ENCODE measurements at places on chromosomes 13 and 19. TPM values are rescaled to one million over a fixed set of nuclear protein-coding genes. Genes with fewer than 3 reads are reported as not detected.

DNA sequence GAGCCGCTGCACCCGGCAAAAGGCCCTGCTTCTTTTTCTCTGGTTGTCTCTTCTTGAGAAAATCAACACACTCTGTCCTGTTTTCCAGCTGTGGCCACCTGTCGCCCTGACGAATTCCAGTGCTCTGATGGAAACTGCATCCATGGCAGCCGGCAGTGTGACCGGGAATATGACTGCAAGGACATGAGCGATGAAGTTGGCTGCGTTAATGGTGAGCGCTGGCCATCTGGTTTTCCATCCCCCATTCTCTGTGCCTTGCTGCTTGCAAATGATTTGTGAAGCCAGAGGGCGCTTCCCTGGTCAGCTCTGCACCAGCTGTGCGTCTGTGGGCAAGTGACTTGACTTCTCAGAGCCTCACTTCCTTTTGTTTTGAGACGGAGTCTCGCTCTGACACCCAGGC is 17.2 kb downstream of the LDLR start:
- no peak for DNase-seq

- DNase-seq: peak; percentile 72
Measured at GRCh38 chr19:18762125-18763023, 28.7 kb downstream of the COMP start.

- no peak for DNase-seq
Measured at GRCh38 chr19:1084024-1084868, 10.9 kb downstream of the POLR2E start.

DNA sequence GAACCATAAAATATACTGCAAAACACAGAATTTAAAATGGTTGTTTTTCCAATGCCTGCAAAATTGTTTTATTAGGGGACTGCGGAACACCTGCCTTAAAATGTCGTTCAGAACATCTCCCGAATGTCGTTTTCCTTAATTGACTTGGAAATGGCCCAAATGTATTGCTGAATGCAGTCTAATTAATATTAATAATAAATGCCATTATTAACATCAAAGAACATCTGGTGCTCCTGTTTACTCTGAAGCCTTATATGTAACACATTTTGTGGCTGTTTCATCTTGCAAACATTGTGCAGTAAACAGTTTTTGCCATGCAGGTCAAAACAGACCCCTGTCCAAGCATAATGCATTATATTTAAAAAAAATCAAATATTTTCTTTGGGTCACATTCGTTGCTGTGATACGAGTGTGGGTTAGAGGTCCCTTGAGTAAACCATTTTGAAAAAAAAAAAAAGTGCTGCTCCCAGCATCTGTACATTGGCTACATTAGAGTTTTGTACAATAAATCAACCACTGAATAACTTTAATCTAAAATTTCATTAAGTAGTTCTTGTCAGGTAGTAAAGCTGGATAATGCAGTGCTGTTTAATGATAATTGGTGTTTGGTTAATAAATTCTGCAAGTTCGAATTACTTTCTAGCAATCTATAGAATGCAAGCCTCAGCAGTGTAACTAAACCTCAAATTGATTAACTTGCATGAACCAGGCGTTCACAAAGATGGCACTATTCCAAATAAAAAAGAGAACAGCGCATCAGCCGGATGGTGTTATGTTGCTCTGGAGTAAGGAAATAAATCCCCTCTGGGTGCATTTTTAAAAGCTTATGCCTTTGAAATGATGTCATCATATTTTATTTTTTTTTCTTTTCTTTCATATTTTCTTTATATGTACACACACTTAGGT is 140.2 kb downstream of the ZNF536 start:
- DNase-seq: no peak

- no peak for DNase-seq
Measured at GRCh38 chr13:32515246-32515645, 23.3 kb downstream of the N4BP2L2 start.

DNA sequence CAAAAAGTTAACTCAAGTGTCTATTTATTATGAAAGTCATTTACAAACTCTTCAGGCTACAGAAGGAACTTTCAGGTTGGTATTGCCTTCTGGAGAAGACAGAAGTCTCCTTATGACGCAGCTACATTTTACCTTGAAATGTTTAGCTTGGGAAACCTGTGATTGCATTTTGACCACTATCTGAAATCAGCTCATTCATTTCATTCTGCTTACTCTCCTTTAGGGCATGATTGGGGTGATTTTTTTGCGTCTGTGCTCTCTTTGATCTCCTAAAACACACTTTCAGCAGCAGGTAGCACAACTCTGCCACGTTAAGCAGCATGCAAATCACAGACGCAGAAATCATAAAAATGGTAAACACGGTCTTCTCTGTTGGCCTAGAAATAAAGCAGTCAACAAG is 9.6 kb downstream of the GJB6 start:
- no peak for DNase-seq

- DNase-seq: no peak
Measured at GRCh38 chr13:111278258-111278657, 42.2 kb upstream of the TEX29 start.

DNA sequence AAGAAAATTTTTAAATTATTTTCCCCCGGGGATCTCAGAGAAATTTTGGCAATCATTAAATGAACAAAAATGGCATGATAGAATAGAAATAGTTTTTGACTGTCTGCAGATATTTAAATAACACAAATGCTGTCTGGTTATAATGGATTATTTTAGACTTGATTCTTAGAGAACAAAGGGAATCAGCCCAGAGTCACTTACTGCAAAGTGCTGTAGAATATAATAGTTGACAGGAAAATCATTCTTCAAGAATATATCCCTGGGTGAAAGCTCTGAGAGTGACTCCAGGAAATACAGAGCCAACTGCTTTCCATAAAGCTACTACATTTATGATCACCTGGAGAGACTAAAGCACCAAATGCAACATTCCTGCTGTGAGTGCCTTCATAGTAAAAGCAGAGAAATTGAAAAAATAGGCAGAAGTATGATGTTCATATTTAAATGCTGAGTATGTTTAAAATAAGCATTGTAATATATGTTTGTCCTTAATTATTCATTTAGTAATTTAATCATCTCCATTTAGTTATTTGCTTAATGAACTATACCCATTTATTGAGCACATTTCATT is 1765.8 kb downstream of the SLITRK1 start:
- no peak for DNase-seq

DNA sequence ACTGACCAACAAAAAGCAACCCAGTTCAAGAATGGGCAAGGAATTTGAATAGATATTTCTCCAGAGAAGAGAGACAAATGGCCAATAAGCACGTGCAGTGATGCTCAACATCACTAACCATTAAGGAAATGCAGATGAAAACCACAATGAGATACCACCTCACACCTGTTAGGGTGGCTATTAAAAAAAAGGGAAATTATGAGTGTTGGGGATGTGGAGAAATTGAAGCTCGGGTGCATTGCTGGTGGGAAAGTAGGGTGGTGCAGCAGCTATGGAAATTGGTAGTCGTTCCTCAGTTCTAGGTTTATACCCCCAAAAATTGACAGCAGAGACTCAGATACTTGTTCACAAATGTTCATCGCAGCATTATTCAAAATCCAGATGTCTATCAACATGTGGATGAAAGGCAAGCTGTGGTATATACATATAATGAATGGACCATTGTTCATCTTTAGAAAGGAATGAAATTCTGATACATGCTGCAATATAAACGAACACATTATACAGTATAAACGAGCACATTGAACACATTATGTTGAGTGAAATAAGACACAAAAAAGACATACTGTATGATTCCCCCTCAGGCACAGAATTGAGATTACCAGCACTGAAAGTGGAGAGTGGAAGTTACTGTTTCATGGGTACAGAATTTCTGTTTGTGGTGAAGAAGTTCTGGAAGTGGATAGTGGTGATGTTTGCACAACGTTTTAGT is 927 bp downstream of the CHAMP1 start:
- no peak for DNase-seq

DNA sequence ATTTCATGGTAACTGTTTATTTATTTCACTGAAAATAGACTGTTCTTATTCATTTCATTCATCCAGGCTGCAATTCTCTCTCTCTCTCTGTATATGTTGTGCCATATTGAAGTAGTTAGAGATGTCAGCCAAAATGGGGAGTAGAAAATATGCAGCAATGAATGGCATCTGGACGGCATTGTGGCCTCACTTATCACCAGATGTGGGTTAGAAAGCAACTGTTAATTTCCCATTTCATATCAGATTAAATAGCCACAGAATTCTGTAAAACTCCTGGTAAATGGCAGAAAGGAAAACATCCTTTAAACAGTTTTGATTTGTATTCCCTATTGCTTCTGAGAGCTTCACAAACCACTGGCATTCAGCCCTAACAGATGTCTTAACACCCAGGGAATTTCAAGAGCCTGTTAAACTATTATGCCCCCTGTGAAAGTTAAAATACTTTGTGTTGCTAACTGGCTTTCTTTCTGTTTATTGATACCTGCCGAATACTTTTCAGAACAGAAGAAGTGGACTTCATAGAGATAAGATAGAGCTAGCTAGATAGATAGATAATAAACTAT is 1763.3 kb upstream of the MIR17HG start:
- no peak for DNase-seq

DNA sequence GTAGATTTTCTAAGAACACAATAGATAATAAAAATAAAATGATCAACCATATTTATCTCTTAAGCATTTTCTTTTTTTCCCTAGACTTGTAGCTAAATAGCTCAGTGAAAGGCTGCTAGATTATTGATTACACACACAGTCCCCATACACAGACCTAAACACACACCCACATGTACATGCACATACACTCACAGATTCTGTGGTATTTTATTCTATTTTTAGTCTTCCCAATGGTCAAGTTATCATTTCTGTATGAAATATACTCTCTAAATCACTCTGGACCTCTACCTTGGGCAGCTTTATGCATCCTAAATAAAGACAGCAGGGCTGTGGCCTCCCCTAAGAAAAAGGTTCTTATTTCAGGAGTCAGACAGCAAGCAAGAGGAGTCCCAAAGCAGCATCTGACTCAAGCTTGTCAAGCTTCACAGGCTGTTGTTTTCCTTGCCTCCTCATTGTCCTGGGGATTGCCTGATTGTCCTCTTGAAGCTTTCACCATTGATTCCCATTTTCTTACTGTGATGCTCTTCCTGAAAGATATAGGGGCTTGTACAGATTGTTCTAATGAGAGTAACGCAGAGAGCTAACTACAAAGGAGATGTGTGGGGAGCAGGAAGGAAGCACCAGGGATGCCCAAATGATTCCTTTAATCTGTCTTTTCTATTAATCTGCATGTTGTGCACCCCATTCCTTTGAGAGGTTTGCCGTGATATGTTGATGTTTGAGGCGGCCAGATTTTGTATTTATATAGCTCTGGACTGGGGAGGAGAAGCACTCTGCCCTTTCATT is 986.5 kb downstream of the PCDH17 start:
- no peak for DNase-seq

DNA sequence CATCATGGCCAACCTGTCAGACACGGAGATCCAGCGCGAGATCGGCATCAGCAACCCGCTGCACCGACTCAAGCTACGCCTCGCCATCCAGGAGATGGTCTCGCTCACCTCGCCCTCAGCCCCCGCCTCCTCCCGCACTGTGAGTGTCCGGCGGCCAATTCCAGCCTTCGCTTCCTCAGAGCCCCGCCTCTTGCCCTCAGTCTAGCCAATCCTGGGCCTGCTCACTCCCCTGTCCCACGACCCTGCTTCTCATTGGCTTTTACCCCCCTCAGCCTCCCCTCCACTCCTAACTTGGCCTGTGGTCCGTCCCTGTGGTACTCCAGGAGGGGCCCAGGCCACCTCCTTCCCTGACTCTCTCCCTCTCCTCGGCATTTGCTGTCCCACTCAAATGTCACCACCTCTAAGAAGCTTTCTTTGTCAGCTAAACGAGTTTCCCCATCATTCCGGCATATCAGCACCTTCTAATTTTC is 12.3 kb downstream of the HRC start:
- peak; percentile 64 for DNase-seq

- DNase-seq: no peak
Measured at GRCh38 chr19:10219678-10220077, 11.5 kb downstream of the S1PR2 start.

GRCh38 chr19:27966390-27966816 is 1246.5 kb downstream of the UQCRFS1 start:
- no peak for DNase-seq

- no peak for DNase-seq
Measured at GRCh38 chr19:52307275-52307674, 10.3 kb downstream of the ZNF480 start.

- DNase-seq: no peak
Measured at GRCh38 chr19:14599548-14600147, 16.8 kb downstream of the CLEC17A start.

- DNase-seq: no peak
Measured at GRCh38 chr13:45481688-45482087, 16.9 kb downstream of the COG3 start.

DNA sequence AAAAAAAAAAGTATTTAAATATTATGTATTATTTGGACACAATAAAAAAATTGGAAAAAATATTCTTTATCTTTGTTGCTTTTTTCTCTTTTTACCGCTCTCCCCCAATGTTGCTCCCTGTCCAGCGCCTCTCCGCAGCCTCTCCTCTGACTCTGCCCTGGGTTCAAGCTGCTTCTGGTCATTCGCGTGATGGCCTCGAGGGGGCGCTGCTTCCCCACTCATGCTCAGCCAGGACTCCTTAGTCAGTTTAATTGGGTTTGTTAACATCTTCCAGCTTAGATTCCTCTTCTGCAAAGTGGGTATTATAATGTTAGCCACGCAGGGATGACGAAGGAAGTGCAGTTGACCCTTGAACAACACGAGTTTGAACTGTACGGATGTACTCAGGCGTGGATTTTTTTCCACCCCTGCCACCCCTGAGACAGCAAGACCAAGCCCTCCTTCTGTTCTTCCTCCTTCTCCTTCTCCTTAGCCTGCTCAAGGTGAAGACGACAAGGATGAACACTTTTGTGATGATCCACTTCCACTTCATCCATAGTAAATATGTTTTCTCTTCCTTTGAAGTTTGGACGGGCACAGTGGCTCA is 4.9 kb upstream of the NWD1 start:
- peak; percentile 65 for DNase-seq

- DNase-seq: no peak
Measured at GRCh38 chr13:22086597-22087330, 415.9 kb downstream of the FGF9 start.

GRCh38 chr13:77213644-77214043 is 113.2 kb downstream of the MYCBP2 start:
- no peak for DNase-seq

GRCh38 chr13:106105153-106105552 is 430.3 kb downstream of the EFNB2 start:
- DNase-seq: no peak

LHB gene
- not detected for total RNA-seq

HIPK4 gene
- not detected for total RNA-seq

RFX2 gene
- 107 TPM for total RNA-seq

ZNF726 gene
- total RNA-seq: not detected

NPAS1 gene
- total RNA-seq: not detected

NR2F6 gene
- total RNA-seq: 181 TPM

ZNF146 gene
- total RNA-seq: 21.2 TPM

NUMBL gene
- 360 TPM for total RNA-seq

ZNF780B gene
- 15.6 TPM for total RNA-seq

SKA3 gene
- not detected for total RNA-seq

RHPN2 gene
- not detected for total RNA-seq

ITGBL1 gene
- total RNA-seq: 47.1 TPM

ZNF100 gene
- 4.2 TPM for total RNA-seq

INAFM1 gene
- 33.7 TPM for total RNA-seq

GPR32 gene
- not detected for total RNA-seq

SLC1A6 gene
- not detected for total RNA-seq

ZNF154 gene
- 0.11 TPM for total RNA-seq

Measured in ascending aorta (tissue), 2 donors.